Stimulated activated CD8-positive, alpha-beta memory T cell treated with anti-CD3 and anti-CD28 coated beads, Interleukin-7, amount 100 ng/mL, for 24 hours (primary cell): ENCODE measurements at places on chromosomes 7 and 10.

GRCh38 chr10:51638211-51638610, 61.2 kb downstream of the CSTF2T start:
- DNase-seq = no peak

- DNase-seq = no peak
Measured at GRCh38 chr10:8311526-8312070, 257.1 kb downstream of the GATA3 start.

DNA sequence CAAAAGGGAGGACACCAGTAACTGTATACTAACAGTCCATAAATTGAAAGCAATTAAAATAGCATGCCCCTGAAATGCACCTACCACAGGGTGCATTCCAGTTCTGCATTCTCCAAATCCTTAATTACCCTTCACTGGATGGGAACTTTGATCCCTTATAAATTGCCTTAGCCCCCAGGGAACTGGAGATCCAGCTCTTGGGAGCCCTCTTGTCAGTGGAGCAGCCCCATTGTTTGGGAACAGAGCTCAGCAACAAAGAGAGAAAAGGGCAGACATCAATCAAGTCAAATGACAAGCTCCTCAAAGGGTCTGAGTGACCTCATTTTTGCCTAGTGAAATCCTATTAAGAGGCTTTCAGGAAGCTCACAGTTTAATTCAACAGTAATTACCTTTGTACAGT, 472.6 kb downstream of the XPNPEP1 start:
- no peak for DNase-seq

DNA sequence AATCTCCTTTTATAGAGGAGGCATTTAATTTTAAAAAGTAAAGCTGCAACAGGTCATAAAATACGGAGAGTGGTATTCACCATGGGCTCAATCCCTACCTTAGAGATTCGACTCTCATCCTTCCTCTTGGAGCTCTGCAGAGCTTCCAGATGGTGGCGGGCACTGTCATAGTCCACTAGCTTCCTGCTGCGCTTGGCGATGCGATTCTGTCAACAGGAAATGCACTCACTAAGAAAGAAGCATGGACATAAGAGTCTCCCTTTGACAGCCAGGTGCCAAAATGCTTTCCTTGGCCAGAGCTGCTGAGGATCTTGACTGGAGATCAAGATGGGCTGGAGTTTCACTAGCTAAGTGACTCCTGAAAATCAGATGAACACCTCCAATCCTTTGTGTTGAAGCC, 154.4 kb downstream of the AMPH start:
- DNase-seq = no peak

DNA sequence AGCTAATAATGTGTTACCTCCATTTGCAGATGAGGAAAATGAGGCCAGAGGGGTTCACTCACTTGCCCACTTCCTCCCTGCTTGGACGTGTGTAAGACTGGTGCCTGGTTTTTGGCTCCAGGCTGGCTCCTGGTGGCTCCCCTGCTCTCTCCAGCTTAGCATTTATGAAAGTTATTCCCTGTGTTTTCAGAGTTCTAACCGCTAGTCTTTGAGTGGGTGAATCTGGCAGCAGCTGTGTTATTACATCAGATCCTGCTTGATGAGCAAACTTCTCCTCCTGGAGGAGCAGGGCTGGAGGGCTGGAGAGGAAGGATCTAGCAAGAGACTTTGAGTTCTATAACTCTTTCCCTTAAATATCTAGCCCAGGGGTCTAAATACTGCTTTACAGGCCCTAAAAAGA, 80.9 kb upstream of the AGBL3 start:
- DNase-seq = no peak

DNA sequence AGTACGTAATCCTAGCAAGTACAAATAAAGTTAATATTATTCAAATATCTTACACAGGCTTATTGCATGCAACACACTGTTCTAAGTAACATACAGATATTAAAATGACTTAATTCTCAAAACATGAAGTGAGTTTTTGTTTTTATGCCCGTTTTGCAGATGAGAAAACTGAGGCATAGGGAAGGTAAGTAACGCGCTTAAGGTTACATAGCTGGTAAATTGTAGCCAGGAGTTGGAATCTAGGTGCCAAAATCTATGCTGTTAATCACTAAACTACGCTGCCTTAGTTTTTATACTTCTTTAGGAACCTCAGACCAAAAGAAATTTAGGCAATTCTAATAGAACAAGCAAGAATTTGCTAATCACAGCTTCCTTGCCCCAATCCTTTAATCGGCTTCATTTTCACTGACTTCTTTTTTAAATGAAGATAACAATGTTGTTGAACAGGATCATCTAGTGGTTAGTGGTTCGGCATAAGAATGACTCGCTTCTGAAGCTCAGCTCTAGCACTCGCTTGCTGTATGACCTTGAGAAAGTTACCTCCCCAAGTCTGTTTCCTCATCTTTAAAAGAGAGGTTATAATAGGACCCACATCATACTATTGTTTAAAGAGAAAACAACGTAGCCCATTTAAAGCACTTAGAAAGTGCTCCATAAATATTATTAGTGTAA, 1.0 kb upstream of the LRRTM3 start:
- DNase-seq = no peak

DNA sequence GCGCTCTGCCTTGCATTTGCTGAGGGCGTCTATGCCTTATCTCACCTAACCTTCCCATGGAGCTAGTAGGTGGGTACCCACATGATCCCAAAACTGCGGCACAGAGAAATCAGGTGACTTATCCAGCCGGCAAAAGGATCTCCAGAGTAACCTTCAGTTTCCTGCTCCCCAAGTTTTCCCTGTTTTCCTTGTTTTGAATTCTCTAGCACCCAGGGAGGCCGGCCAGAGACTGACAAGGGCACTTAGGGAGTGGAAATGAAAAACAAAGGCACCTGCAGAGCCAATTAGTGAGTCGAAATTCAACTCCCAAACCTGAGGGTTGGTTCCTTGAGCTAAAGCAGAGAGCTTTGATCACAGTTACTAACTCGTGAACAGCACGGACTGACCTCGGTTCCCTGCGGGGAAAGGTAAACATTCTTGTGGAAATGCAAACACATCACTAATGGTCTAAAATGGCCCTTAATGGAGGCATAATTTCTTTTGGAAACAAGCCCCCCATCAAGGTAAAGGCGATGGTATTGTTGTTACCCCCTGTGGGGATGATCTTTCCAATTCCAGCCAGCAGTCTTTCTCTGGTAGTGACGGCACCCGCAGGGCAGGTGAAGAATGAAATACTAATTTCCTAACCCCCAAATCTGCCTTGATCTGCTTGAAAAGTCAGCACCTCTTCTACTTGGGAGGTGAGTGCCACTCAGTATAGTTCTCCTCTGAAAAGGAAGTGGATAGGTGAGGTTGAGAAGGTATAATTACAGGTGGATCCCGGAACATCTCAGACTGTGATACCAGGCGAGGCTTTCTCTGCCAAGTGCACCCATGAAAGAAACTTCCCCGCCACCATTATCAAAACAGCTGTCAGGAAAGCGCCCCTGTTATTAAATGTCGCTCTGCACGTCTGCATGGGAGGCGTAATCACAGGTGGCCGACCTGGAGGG, 365.6 kb upstream of the AUTS2 start:
- DNase-seq = no peak

- no peak for DNase-seq
Measured at GRCh38 chr10:121525251-121526134, 72.8 kb downstream of the FGFR2 start.

DNA sequence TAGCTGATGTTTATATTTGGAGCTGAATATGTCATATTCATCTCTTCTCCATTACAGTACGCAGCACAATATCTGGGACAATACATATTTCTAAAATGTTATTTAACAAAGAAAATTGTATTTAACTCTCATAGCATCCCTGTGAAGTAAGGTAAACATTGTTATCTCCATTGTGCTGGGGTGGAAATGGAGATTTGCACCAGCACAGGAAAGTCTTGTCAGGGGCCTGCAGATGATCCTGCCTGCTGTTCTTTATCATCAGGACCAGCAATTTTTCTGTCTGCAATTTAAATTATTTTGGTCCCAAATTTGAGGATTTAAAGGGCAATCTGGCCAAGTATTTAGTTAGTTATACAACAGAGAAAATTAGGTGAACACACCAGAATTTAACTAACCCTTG, 144.4 kb downstream of the CPED1 start:
- no peak for DNase-seq

DNA sequence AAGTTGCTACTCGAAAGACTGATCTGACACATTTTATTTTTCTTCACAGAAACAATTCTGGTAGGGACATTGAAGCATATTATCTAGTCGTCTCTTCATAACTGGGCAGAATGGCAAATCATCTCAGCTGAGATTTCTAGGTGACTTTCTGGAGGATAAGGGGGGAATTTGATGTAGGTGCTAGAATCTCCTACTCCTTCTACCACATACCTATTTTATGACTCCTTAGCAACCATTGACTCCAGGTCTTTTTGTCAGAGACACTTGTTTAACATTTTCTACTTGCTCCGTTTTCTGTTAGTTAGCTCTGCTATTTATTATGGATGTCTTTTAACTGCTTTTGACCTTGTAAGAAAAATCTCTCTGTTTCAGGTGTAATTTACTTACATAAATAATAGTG, 380.9 kb upstream of the SEMA3C start:
- DNase-seq = no peak

- no peak for DNase-seq
Measured at GRCh38 chr7:131563918-131564317, 7.5 kb upstream of the PODXL start.

GRCh38 chr10:63324495-63324854, 141.3 kb downstream of the JMJD1C start:
- DNase-seq = no peak

DNA sequence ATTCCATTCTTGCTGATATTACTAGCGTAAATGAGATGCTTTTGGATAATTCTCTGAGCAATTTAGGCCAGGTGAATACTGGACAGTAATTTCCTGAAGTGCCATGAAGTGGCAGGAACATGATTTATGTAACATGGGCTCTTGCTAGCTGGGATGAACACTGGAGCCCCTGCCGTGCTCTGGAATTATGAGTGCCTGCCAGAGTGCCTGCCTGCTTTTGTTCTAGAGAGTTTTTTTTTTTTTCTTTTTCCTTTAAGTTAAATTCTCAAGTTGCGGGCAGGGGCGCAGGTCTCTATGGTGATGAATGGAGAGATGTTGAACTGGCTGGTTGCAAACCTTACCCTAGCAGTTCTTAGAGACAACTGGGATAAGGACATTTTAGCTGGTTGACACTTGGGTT, 165.9 kb downstream of the AUTS2 start:
- no peak for DNase-seq

- DNase-seq = no peak
Measured at GRCh38 chr7:106289848-106290247, 5.1 kb upstream of the NAMPT start.

GRCh38 chr10:72223743-72224101, 7.6 kb upstream of the ASCC1 start:
- DNase-seq = no peak
